ENCODE measurements at places on chromosomes 4 and X.

DNA sequence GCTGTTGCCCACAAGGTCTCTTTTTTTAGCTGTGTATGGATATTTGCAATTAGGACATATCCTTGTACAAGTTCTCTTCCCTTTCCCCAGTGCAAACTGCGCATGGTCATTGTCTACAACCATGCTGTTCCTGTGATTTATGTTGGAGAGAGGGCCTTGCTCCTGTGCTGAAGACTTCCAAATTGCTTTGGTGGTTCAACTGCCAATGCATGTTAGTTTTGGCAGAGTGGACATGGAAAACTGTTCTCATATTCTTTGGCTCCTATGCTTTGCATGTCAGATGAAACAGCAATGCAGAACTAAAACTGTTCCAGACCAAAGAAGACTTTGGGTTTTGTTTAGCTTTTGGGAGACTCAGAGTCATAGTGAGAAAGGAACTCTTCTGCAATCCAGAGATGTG, 148.8 kb upstream of the EDNRA start:
- DNase-seq: no peak

DNA sequence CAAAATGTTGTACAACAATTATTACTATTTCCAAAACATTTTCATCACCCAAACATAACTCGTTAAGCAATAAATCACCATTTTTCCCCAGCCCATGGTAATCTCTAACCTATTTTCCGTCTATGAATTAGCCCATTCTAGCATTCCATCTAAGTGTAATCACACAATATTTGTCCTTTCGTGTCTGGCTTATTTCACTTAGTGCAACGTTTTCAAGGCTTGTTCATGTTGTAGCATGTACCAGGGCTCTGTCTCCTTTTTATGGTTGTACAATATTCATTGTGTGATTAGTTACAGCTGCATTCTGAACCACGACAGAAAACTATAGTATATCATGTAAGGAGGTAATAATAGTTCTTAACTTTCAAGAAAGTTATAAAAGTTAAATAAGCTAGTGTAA, 656.0 kb upstream of the HS3ST1 start:
- peak; percentile 28 for DNase-seq

GRCh38 chrX:68083510-68083909, 349.8 kb downstream of the OPHN1 start:
- no peak for DNase-seq

GRCh38 chrX:132413459-132413858, 75.4 kb downstream of the MBNL3 start:
- DNase-seq: no peak
